ENCODE measurements at places on chromosomes 13 and 19.

DNA sequence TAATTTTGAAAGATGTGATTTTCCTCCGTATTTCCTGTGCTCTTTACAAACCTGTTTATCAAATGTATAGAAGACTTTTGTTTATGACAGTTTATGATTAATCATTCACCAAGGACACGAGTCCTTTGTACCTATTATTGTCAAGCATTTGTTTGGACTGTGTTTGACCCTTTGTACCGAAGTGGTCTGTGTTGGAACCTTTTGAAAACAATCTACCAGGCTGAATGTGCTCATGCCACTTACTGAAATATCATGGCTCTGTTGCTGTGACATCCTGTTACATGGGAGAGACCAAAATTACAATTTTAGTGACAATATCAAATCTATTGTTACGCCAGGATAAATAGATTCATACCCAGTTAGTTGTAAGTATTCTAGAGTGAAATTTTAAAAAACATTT lies 193.6 kb downstream of the IRS2 start:
- DNase-seq = no peak

DNA sequence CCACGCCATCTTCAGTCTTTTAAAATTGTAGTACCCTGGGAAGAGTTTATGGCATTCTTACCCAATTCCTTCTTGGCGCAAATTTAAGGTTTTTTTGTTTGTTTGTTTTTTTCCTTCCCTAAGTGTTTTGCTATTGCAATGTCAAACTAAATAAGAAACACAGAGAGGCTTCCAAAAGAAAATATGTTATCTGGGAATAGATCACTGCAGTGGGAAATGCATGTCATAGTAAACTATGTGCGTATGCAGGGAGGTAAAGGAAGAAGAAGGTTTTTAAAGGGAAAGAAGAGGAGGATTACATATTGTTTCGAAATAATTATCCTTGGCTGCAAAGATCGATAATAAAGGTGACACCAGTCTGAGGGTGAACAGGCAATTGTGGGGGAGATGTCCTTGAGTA lies 13.2 kb downstream of the CLEC11A start:
- DNase-seq = no peak

GRCh38 chr19:51507640-51508058 lies 6.0 kb upstream of the SIGLEC12 start:
- no peak for DNase-seq

DNA sequence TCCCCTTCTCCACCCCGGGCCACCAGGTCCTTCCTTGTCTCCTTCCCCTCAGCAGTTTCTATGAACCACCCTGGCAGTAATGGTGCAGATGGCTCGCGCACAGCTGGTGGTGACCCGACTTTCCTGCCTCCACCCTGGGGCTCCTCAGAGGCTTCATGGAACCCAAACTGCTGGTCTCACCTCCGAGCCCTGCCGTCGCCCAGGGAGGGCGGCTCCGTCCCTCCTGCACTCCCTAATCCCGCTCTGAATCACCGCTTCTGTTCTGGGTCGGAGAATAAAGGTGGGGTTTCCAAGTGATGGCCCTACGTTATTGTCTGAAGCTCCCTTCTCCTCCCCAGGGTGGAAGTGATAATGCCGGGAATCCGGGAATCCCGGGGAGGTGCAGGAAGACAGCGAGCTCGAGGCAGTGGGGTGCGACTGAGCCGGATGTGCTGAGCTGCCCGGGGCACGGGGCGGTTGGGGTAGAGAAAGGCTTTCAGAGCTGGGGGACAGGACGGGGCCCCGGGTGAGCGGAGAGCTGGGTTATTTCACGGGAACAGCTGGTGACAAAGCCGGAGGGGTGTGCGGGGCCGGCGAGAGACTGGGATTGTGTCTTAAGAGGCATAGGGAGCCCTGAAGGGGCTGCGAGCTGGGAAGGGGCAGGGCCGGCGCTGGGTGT lies 711 bp downstream of the FUT2 start:
- no peak for DNase-seq

DNA sequence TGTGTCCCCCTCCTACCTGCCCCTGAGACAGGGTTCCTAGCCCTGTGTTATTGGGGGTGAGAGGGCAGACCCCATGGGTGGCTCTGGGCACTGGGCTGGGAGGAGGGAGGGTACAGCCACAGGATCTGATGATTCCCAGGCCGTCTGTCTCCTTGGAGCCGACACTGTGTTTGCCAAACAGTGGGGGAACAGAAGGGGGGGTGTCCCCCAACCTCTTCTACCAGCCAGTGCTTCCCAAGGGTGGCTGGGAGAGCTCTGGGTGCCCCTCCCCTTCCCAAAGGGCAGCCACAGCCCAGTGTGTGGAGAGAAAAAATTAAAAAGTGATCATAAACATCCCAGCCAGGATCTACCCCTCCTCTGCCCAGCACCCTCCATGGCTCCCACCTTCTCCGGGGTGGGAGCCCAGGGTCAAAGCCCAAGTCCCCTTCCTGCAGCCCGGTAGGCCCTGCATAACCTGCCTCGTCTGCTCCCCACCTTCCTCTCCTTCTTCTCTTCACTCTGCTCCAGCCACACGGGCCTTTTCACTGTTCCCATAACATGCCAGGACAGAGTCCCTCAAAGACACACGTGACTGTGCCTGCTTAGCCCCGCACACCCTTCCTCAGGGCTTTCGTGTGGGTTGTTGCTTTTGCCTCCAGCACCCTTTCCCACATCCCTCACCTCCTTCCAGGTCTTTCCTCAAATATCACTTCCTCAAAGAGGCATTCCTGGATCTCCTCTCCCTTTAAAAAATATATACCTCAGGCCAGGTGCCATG lies 1.4 kb upstream of the PLIN4 start:
- no peak for DNase-seq

DNA sequence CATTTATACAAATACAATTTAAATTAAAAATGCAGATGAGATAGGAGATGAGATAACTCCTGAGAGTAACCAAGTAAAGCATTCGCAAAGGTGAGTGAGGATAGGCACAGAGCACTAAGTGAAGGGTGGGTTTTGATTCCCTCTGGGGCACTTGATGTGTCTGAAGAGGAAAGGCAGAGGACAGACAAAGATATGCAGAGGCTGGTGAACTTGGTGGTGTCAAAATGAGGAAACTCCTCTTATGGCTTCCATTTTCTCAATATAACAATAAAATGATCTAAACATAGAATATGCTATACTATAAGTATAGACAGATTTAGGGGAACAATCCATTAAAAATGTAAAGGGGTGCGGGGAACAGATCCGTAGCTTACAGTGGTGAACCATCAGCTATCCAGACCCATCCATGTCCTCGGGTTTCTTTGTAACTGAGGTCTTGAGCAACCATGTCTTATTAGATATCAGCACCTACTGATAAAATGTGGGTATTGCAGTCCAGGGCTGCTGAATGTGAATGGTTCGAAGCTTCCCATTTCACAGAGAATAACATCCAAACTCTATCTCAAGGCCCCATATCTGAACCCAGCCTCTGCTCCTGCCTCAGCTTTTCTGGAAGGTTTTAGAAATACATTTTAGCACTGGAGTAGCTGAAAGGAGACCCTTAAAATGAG lies 73.9 kb upstream of the SLC10A2 start:
- no peak for DNase-seq

DNA sequence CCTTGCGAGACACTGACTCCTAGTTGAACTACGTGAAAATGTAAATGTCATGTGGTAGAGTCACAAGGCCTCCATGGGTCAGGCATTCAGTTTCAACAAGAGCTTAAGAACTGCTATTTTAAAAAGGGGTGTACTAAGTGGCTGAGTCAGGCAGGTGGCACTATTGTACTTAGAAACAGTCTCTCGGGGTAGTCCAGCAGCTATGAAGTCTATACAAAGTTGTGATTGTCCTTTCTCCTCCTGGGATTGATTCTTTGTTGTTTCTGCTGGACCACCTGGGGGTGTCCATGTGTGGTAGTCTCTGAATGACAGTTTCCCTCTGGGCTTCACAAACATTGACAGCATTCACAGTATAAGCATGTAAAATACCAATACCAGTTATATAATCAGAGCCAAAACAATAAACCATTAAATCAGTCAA lies 33.0 kb downstream of the UGGT2 start:
- peak; percentile 89 for DNase-seq

- DNase-seq = no peak
Measured at GRCh38 chr19:32869369-32869965, at the start of gene SLC7A9. TSS of gene SLC7A9 (minus strand) at chr19:32869767. CDS start at chr19:32868534, 1,233 bp downstream.

GRCh38 chr19:720345-721160 lies 11.8 kb downstream of the PALM start:
- DNase-seq = no peak

- no peak for DNase-seq
Measured at GRCh38 chr19:531753-532560, at the start of gene CDC34. TSS of gene CDC34 (plus strand) at chr19:531760. CDS start at chr19:531932, 172 bp downstream.

DNA sequence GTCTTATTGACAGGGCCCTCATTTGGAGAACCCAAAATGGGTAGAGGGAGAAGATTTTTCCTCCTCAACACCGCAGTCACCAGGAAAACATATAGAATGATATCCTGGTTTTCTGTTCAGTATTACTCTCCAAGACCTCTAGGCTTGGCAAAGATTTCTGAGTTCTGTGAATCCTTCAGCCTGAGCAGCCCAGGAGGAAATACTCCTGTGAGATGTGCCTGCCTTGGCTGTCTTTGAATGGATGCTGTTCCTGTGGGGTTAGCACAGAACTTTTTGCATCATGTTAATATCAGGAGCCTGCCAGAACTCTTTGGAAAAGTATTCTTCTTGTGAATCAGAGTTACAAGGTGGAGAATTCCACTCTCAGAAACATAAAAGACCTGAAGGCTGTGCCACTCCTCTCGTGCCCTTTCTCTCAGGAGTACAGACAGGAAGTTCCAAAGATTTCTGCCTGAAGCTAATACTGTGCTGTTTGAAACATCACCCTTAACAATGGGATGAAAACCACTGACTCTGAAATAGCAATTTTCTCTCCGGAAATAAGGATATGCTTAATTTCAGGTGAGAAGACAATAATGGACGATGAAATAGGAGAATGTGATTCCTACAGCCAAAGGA lies 520.1 kb upstream of the NBEA start:
- no peak for DNase-seq

DNA sequence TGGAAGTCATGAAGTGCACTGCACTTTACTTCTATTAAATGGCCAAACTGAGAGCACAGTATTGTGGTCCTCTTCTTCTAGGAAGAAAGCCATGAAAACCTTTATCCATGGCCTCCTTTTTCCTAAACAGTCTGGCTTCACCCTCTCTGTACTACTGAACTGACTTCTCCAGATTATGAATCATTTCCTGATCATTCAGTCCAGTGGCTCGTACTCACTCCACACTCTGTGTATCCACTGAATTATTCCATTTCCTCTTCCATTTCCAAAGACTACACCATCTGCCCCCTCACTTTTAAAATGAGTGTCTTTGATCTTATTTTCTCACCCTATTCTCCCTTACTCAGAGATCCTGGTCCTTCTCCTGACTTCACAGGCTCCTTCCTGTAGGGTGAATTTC lies 29.7 kb upstream of the FREM2 start:
- no peak for DNase-seq

GRCh38 chr13:97116754-97117153 lies 105.4 kb upstream of the MBNL2 start:
- peak; percentile 44 for DNase-seq

DNA sequence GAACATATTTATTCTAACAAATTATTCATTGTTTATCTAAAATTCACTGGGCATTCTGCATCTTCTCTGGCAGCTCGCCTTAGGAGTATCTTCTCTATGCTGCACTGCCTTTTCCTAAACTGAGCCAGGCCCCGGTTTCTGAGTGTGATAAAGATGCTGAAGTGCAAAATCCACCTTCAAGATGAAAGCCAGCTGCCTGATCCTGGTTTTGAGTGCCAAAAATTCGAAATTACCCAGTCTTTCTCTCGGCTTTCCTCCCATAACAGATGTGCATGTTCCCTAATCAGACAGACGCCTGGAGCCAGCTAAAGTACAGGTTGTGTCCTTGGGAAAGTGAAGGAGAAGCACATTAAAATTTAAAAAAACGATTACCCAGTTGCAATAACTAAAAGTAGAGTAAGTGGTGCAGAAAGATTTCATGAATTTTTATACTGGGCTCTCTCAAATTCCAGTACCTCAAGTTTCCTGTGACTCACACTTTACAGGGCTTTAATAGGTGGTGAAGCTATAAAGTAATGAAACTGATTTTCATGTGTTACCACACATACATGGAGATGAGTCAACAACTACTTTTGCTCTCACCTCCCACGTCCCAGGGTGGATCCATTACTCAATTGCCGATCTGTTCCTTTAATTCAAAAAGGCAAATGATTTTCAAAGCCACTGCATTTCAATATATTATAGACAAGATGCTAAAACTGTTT lies 65.0 kb upstream of the GTF2F2 start:
- DNase-seq = no peak

GRCh38 chr19:43467276-43467675 lies 1.9 kb upstream of the LYPD3 start:
- no peak for DNase-seq

DNA sequence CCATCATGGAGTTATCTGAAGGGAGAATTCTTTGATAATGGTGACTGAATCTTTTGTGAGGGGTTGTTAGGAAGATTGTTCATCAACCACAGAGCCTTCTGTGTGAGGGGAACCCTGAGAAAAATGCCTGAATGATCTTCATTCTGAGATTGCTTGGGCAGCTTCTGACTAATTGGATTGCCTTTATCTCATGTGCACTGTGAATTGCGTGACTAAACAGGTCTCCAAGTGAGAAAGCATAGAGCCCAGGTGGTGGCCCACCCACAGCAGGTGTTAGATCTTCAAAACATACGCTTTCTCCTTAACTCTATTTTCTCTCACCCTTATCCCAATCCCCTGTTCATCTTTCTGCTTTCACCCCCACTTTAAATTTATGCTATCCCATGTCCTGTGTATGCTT lies 58.3 kb downstream of the DOCK9 start:
- no peak for DNase-seq

- no peak for DNase-seq
Measured at GRCh38 chr13:95652244-95652764, 7.8 kb upstream of the DZIP1 start.
